ENCODE measurements at places on chromosomes 12 and 14.

GRCh38 chr12:116731801-116732200 is 6.1 kb downstream of the SPRING1 start:
- no peak for DNase-seq

DNA sequence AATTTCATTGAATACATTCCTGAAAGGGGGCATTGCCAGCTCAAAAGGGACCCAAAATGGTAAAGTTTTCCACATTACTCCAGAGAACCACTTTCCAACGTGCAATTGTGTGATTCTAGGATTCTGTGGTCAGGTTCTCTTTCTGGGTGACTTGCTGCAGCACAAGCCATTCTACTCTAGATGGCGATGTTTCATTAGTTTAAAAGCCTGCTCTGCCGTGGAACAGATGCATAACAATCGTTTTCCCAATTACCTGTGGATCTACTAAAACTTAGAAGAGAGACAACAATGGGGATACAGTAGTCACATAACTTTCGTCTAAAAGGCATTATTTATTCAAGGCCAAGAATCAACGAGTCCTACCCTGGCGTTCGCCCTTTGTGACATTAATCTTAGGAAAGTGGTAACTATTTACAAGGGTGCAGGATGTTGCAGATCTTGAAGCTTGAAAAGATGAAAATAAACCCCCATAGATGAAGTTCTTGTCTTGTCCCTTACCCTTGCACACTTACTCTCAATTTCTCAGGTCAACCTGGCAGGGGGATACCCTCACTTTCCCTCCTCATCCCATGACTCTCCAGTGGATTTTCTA is 400.9 kb downstream of the SNAPC1 start:
- no peak for DNase-seq

DNA sequence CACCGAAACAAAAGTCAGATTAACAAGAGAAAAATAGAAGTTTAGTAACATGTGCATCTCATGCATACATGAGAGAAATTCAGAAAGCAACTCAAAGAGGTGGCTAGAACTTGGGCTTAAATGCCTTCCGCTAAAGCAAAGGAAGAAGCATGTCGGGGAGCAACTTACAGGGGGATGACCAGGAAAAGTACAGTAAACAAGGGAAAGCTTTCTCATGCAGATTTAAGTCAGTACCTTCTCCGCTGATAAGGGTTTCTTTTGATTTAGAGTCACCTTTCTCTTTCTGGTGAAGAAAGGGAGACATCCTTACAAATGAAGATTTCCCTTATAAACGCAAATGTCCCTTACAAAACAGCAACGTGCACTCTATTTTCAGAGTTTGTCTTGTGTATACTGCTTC is 6.0 kb upstream of the RNASE6 start:
- no peak for DNase-seq

DNA sequence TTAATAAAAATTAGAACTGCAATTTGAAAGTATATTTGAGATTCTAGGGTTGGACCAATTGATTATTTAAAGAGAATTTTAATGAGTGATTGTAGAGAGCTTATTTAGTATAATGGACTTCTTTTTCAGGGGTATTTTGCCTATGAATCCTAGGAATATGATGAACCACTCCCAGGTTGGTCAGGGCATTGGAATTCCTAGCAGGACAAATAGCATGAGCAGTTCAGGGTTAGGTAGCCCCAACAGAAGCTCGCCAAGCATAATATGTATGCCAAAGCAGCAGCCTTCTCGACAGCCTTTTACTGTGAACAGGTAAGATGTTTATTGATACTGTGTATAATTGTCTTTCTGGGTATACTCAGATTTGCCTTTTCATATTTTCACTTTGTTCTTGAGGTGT is 35.9 kb upstream of the KCNMB4 start:
- DNase-seq: no peak

DNA sequence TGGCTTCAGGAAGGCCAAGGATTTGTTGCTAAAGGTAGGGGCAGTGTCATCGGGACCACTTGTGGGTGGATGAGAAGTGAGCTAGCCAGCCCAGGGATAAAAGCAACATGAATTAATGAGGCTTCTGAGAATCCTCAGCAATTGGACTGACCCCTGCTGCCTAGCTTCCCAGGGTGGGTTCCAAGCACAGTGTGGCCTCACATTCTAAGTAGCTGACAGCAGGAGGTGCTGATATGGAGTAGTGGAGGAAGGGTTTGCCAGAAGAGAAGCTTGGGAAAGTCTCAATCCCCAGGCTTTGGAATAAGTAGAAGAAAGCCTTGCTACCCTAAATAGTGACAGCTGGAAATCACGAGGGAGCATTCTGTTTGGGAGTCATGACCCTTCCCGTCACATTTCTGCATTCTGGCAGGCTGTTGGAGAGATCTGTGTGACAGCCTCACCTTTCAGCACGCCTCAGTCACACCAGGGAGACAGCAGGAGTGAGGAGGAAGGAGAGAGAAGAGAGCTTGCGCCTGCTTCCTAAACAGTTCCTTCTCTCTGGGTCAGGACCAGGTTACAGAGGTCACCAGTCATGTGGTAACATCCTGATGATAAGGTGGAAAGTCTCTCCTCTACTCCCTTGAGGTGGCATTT is 31.2 kb downstream of the DACT1 start:
- no peak for DNase-seq

- no peak for DNase-seq
Measured at GRCh38 chr14:66038212-66038611, 448.0 kb upstream of the CCDC196 start.

GRCh38 chr12:24307716-24308335 is 358.4 kb upstream of the SOX5 start:
- DNase-seq: no peak

GRCh38 chr12:89382328-89382727 is 30.0 kb upstream of the DUSP6 start:
- no peak for DNase-seq

DNA sequence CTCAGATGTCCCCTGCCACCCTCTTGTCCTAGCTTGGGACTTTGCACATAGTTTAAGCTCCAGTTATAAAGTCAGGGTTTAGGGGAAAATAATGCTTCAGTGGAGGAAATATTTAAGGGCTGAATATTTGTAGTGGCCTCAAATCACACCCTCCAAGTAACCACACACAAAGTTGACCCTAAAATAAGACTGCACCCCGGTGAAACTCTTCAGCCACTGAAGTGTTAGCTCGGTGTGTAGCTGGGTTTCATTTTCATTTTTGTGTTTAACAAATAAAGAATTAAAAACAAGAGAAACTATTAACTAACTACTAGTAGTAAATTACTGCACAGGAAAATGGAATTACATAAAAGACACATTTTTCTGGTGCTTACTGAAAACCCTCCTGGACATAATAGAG is 14.8 kb upstream of the BCL11B start:
- no peak for DNase-seq

DNA sequence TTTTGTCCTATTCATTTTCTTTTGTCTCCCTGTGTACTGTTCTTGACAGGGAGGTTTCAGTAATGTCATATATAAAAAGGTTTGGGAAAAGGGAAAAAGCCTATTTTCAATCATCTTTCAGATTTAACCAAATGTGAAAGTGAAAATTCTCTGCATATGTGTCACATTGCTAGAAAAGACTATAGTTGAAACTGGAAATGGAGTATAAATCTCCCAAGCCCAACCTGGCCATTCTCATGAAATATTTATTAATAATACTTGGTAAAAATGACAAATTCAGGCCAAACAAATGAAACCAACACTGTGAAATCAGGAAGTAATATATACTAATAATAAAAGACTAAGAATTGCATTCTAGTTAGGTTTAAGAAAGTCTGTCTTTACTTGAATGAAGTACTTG is 1129.2 kb downstream of the SLC16A7 start:
- DNase-seq: no peak

DNA sequence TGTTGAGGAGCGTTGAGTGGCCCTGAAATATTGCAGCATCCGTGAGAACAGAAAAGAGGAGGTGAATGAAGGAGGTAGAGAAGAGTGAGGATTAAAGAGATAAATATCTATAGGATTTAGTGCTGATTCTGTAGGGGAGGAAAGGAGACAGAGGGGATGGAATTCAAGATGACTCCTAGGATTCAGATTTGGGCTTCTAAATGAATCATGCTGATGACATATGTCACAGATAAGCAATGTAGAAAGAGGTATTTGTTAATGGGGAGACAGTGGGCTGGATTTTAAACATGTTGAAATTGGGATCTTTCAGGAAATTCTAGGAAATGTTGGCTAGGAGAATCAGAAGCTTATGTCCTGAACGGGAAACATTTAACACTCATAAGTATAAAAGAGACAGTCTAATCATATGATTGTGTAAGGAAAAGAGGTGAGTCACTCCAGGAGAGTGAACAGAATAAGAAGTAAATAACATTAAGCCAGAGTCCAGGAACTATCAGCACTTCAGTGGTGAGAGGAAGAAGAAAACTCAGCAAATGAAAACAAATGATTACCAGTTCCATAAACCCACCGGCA is 58.1 kb upstream of the DIO2 start:
- DNase-seq: no peak

GRCh38 chr14:102929241-102930137 is 7.0 kb downstream of the AMN start:
- DNase-seq: no peak
